ENCODE measurements at places on chromosomes 6 and 20. TPM values are rescaled to one million over a fixed set of nuclear protein-coding genes. Genes with fewer than 3 reads are reported as not detected.

KHDRBS2 gene
- total RNA-seq = 1.6 TPM

SMAP1 gene
- 24.8 TPM for total RNA-seq

GRCh38 chr6:42454428-42454791 lies 2.7 kb upstream of the TRERF1 start:
- no peak for DNase-seq

- no peak for DNase-seq
These were observed 52.1 kb upstream of the BHLHE23 start for GRCh38 chr20:63058696-63059335.

MYO6 gene
- 70.0 TPM for total RNA-seq

GRCh38 chr6:138307352-138307751 lies 70.4 kb upstream of the SMIM28 start:
- DNase-seq = no peak

DNA sequence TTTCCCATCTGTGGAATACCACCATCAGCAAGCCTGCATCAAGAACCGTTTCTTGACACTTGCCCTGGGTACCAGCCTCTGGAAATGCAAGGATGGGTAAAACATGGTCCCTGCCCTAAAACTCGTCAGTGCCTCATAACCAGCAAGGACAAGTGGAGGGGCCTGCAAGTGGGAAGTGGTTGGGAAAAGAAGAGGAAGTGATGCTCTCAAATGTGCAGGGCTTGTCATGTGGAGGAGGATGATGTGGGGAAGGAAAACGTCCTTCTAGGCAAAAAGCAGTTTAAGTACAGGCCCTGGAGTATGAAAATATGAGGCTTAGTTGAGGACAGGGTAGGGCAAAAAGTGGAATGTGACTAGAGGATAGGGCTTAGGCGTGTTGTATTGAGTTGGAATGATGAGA lies 19.0 kb downstream of the RREB1 start:
- no peak for DNase-seq

- DNase-seq = no peak
These were observed 15.1 kb upstream of the AFDN start for GRCh38 chr6:167811442-167812087.

DNA sequence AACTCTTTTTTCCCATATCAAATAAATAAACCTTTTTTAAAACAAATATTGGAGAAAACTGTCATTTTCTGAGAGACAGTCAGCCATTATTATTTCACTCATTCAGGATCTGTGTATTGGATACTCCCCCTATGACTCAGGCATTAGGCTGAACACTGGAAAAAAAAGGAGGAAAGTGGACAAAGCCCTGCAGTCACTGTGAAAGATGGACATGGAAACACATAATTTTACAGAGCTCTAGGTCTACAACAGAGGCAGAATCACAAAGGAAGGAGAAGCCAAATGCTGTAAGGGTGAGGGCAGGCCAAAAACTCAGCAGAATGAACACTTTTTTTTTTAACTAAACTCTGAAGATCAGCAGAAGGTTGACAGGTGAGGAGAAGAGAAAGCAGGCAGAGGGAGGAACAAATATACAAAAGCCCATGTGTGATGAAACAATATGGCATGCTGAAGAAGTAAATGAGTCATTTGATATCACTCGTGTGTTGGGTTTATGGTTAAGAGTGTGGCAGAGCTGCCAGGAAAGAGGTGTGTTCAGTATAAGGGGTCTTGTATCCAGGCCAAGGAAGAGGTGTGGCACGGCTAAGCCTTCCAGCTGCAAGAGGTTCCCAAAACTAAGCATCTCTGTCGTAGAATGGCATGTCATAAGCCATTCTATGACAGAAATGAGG lies 39.1 kb downstream of the EPB41L2 start:
- DNase-seq = no peak

MEI4 gene
- total RNA-seq = 1.5 TPM

HCK gene
- total RNA-seq = not detected

GRCh38 chr20:14295238-14295637 lies 42.2 kb downstream of the FLRT3 start:
- DNase-seq = no peak

GRCh38 chr6:27706431-27706830 lies 205.8 kb downstream of the OR2B2 start:
- no peak for DNase-seq

GRCh38 chr6:55448451-55448850 lies 121.2 kb downstream of the GFRAL start:
- DNase-seq = no peak

CNR1 gene
- total RNA-seq = 6.3 TPM

DNA sequence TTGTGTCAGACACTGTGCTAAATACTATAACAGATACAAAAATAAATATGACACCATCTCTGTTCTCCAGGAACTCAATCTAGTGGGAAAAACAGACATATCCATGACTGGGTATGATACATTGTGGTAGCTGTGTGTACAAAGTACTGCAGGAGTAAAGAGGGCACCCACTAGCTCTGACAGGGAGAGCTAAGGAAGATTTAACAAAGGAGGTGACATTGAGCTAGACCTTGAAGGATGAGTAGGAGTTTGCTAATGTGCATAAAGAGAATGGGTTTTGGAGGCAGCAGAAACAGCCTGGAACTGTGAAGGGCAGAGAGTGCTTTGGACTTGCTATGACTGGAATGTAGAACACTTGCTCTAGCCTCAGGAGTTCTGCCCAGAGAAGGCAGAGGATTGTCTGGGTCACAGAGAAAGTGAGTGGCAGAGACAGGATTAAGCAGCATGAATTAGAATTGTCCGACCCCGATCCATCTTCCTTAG lies 14.4 kb downstream of the MMP24 start:
- no peak for DNase-seq

DNA sequence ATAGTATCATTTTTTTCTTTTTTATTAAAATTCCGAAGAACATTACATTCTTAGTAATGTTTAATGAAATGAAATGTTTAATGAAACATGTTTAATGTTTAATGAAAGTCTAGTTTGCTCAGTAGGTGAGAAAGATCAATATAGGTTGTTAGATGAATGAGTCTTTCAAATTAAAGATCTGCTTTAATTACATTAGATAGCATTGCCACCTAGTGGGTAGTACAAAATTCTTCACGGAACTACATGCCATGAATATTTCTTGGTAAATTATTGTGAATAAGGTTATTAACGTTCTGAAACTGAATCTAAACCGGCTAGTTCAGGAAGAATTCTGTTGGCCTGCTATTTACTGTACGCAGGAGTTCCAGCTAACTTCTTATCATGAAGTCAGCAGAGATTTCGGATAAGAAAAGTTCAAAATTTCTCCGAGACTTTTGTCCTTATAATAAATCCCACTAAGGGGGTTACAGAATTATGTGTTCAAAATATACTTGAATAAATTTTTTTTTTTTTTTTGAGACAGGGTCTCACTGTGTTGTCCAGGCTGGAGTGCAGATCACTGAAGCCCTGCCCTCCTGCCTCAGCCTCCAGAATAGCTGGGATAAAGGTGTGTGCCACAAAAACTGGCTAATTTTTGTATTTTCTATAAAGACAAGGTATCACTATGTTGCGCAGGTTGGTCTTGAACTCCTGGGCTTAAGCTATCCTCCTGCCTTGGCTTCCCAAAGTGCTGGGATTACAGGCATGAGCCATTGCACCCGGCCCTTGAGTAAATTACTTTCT lies 7.9 kb upstream of the GMNN start:
- no peak for DNase-seq

- no peak for DNase-seq
These were observed 104.9 kb upstream of the SYNDIG1 start for GRCh38 chr20:24364482-24364881.

BTNL2 gene
- not detected for total RNA-seq

DNA sequence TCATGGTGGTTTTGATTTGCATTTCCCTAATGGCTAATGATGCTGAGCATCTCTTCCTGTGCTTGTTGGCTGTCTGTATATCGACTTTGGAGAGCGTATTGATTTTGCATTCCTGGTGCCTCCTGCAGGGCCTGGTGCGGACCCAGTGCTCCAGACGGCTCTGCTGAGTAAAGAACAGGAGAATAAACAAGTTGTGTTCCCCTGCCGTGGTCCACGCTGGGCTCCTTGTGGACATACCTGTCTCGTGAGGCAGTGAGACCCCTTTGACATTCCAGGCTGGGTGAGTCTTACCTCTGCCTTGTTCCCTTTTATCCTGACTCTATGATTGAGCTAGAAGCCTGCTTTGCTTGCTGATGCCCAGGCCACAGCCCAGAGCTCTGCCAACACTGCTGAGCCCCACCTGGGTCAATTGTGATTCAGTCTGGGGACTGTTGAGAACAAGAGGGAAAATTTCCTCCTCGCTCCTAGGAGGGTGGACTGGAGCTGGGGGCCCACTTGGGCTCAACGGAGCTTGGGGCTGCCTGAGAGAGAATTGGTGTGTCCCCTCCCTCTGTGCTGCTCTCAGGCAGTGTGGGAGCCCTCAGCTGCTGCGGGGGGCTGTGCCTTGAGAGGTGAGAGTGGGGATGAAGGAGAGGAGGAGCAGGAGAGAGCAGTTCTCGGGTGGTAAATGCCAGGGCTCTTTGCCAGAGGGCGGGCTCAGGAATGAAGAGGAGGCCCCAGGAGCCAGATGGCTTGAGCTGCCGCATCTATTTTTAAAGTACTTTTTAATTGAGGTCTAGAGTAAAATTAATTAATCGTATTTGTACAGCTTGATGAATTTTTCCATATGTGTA lies 43.7 kb upstream of the PMEPA1 start:
- no peak for DNase-seq

NR2E1 gene
- total RNA-seq = not detected

DSP gene
- total RNA-seq = 171 TPM

BTN1A1 gene
- total RNA-seq = 0.11 TPM
